T follicular helper cell (primary cell): ENCODE measurements at places on chromosomes 5 and 9.

DNA sequence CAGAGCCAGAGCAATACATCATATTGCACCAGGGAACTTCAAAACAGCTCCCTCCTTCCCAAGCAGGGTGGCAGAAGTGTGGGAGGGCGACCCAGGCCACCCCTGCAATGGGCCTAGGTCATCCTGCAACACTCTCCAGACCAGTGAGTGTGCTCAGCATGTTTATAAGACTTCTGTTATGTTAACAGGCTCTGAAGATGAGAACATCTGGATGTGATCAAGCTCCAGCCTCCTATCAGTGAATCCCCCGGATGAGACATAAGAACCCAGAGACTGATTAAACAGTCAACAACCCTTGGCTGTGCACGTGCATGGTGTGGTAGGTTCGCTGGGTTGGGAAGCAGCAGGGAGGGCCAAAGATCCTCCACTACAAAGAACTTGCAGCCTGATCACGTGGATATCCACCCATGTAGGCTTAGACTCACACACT is 63.3 kb downstream of the ABCA1 start:
- DNase-seq, result no peak

DNA sequence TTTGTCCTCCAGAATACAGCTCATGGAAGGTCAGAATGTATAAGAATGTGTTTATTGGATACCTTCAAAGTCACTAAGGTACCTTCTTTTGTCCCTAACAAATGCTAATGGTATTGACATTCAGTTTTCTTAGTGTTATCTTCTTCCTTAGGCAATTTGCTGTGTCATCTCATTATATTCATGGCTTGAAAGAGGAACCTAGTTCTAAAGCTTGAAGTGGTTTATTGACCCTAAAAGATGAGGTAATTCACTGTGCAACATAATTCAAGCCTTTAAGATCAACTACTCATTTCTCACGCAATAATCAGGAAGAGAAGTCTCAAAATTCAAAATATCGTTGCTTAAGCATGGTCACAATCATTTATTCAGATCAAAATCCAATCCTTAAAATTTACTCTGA is 342.7 kb upstream of the RIOK2 start:
- DNase-seq, result no peak

GRCh38 chr5:16411235-16411634 is 54.4 kb downstream of the ZNF622 start:
- no peak for DNase-seq

- no peak for DNase-seq
Measured at GRCh38 chr5:116976767-116977166, 402.1 kb upstream of the SEMA6A start.

- DNase-seq, result no peak
Measured at GRCh38 chr9:114205171-114206015, 50.1 kb downstream of the COL27A1 start.

- no peak for DNase-seq
Measured at GRCh38 chr9:129290606-129291005, 112.5 kb upstream of the IER5L start.

- DNase-seq, result no peak
Measured at GRCh38 chr9:21689854-21690253, 112.6 kb upstream of the MTAP start.

- no peak for DNase-seq
Measured at GRCh38 chr5:97543166-97543565, 360.1 kb upstream of the RIOK2 start.

DNA sequence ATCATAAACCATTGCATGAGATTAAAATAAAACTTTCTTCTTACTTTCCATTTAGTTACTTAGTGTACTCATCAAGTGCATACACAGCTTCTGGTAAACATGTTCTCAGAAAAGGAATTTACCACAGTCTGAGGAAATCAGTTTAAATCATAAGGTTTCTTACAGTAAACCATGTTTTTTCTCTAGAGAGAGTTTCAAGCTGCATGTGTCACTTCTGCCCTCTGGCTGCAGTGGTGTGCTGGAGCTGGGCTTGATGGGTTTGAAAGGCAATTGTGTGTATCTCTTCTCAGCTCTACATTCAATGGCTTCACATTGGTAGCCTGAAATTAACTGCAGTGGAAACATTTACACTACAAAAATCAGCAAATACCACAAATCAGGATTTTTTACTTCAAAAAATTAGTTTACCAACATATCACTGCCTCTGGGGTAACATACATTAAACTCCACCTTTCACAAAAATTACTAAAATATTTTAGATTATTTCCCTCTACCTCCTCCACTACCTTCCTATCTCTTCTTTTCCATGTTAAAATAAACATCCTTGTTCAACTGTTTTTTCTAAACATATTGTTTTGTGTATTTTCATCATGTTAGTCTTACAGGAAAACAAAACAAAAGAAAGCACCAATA is 414.3 kb downstream of the ANXA1 start:
- DNase-seq, result no peak

DNA sequence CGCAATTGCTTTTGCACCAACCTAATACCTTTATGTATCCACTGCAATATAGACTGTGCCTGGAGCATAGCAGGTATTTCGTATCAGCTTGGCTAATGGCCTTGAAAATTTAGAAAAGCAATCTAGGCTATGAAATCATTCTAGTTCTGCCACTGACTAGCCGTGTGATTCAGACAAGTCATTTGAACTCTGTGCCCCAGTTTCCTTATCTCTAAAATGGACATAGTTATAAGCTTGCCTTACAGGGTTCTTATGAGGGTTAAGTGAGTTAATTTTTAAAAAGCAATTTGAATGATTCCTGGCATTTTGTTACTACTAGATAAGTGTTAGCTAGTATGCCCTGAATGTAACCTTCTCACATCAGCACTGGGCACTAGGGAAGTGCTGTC is 80.5 kb upstream of the PUM3 start:
- no peak for DNase-seq

GRCh38 chr9:100229561-100229960 is 123.2 kb downstream of the TEX10 start:
- DNase-seq, result no peak

DNA sequence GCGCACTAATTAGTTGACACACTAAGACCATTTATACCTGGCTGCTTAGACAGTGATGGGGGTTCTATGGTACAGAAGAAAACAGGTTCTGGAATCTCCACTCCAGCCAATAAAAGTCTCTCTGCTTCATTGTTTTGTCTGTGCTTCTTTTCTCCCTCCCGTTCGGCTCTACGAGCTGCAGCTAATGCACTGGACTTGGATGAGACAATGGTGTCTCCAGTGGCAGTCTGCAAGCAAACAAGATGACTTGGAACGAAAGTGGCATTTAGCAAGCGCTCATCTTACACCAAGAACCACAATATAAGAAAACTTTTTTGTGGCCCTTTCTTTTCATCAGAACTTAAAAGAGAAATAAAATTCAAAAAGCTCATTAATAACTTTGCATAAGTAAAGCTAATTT is 30.2 kb downstream of the GFM2 start:
- DNase-seq, result no peak

GRCh38 chr5:118687661-118688621 is 300.4 kb downstream of the DTWD2 start:
- no peak for DNase-seq

GRCh38 chr9:133129001-133129795 is 8.2 kb upstream of the RALGDS start:
- DNase-seq, result no peak

DNA sequence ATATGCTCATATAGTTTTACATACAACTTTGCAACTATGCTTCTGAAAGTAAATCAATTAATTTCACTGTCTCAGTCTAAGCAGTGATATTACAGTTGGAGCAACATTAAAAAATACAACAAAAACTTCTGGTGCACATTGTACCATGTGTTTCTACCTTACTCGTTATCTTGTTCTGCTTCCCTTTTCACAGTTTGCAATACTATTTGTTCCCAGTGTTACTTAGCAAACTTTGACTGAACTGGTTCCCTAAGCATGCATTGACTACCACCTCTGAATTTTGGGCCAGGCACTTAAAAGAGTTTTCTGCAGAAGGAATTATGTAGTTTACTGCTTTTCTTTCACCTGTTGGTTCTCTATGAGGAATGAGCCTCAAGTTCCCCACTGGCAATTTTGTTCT is 152.7 kb downstream of the SEC61B start:
- no peak for DNase-seq

- no peak for DNase-seq
Measured at GRCh38 chr9:126505697-126506346, 107.9 kb upstream of the LMX1B start.

- no peak for DNase-seq
Measured at GRCh38 chr9:82130331-82131042, 141.9 kb downstream of the SPATA31D1 start.

GRCh38 chr9:132147331-132147730 is 14.5 kb upstream of the NTNG2 start:
- no peak for DNase-seq

GRCh38 chr5:98517560-98518366 is 255.7 kb upstream of the RGMB start:
- no peak for DNase-seq

- DNase-seq, result no peak
Measured at GRCh38 chr9:131048820-131049219, 39.8 kb downstream of the LAMC3 start.

- DNase-seq, result no peak
Measured at GRCh38 chr5:165149431-165149830, 1644.0 kb downstream of the MAT2B start.

DNA sequence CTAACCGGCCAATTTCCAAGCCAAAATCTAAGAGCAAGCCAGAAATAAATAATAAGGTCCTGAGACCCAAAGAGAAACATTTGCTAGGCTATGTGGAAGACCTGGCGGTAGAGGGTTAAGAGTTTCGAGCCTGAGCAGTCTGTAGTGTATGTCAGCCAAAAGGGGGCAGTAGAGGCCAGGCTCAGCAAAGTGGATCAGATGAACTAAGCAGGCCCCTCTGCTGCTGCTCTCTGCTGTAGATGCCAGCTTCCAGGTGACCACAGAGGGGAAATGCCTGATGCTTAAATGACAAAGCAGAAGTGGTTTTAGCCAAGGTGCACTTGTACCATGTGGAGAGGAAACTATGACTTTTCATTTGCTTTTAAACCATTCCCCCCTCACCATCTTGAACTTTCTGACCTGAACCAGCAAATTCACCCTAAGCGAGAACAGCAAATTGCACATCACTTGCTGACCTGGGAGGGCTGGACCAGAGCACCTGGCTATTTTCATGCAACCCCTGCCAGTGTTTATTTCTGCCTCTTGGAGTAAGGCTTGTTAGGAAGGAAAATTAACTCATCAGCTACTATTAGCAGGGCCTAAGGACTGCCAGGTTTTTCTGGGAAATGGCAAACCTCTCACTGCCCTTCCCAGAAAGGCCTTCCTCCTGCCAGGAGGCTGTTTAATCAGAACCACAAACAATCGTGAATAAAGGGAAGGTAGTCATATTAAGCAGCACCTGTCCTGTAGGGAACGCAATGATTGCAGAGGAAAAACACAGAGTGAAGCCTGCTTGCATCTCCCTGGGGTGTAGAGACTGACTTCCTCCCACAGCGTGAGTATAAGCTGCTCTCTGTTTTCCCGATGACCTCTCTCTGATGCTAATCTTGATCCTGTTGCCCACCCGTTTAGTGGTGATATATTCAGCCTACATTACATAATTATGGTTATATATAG is 818.2 kb downstream of the TLR4 start:
- no peak for DNase-seq

DNA sequence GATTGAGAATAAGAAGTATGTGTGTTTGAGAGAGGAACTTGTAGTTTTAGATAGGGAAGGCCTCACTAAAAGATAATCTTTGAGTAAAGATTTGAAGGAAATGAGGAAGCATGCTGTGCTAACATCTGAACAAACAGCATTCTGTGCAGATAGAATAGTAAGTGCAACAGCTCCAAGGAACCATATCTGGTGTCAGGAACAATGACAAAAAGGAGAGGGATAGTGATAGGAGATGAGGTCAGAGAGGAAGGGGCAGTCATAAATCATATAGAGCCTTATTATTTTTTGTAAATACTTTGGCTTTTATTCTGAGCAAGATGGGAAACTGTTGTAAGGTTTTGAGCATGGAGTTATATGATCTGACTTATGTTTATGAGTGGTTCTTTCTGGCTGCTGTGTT is 3.8 kb downstream of the MRPL22 start:
- DNase-seq, result no peak

DNA sequence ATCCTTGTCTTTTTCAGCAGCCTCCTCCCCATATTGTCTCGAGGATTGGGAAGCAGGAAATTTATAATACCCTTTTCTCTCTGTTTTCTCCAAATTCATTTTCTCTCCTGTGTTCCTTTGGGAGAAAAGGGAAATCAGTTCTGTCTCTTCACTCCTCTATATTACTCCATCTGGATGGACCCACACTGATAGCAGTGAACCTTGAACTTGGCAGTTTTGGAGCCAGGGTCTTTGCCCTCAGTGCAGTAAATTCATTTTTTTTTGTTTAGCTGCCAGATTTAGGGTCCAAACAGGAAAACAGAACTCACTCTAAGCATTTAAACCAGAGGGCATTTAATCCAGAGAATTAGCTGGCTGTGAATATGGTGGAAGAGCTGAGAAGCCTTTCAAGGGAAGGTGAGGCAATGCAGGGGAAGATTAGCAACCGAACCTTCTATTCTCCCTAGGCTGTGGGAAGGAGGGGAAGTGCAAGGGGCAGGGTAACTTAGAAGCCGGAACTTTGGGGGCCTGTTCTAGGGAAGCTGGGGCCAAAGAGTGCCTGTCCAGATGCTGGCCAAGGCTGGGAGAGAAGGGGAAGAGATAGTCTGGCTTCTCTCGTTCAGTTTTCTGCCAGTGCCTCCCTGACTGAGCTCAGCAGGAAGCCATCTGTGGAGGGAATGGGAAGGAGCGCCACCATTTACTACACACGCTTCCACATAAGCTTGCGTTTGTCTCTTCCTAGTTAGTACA is 16.3 kb upstream of the NPR2 start:
- no peak for DNase-seq

DNA sequence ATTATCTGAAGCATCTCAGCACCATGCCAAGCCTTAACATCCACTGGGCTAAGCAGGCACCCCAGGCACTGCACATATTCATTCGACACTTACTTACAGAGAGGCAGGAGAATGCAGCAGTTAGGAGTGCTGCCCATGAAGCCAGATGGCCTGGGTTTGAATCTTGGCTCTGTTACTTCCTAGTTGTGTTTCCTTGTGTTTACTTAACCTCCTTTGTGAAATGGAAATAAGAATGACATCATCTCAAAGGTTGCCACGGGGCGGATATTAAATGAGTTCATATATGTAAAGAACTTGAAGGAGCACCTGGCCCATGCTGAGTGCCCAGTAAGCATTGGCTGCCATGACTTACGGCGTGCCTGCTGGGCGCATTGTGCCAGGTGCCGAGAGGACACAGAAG is 565.2 kb downstream of the CDK5RAP2 start:
- no peak for DNase-seq

GRCh38 chr5:179817890-179818745 is 2.6 kb upstream of the SQSTM1 start:
- no peak for DNase-seq

- no peak for DNase-seq
Measured at GRCh38 chr5:123807177-123807945, 295.4 kb downstream of the CSNK1G3 start.

- DNase-seq, result peak; percentile 20
Measured at GRCh38 chr9:37036776-37037502, 2.9 kb upstream of the PAX5 start.

DNA sequence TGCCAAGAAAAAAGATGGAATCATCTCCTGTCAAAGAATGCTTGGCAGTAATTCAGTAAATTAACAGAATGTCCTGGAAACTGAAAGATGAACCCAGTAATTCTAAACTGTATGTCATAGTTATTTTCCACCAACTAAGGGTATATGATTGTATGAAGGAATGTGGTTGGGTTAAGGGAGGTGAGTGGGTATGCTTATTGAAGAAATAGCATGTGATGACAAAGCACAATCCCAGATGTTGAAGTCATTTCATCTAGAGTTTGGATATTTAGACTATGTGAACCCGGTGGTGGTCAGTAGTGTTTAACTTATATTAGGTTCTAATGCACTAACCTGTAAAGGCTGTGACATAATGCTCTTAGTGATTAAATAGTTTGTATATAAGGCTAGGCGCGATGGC is 87.3 kb downstream of the CDKN2A start:
- DNase-seq, result no peak
